ENCODE measurements at places on chromosomes 7 and 10.

DNA sequence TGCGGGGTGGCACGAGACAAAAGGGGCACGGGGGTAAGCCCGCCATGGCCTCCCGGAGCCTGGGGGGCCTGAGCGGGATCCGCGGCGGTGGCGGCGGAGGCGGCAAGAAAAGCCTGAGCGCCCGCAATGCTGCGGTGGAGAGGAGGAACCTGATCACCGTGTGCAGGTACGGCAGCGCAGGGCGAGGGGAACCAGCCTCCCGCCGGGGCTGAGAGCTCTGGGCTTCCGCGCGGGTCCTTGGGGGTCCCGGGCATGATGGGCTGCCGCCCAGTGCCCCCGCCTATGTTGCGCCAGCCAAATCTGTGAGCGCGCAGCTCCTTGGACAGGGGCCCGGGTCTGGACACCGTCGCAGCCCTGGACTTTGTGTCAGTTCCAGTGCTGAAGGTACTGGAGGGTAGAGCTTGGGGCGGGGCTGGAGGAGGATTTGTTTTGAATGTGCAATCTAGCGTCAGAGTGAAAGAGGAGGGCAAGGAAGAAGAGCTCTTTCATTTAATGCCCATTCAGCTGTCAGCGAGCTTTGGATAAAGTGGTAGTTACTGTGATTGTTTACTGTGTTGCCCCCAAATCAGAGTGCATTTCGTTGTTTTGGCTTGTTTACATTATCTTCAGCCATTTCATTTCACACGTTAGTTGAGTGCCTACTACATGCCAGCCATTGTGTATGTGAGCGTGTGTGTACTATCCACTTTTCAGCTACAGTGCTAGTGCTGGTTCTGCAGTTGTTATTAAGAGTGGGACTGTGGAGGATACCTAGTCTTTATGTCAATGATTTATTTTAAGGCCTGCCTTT, 777 bp downstream of the RUNDC3B start:
- no peak for DNase-seq

DNA sequence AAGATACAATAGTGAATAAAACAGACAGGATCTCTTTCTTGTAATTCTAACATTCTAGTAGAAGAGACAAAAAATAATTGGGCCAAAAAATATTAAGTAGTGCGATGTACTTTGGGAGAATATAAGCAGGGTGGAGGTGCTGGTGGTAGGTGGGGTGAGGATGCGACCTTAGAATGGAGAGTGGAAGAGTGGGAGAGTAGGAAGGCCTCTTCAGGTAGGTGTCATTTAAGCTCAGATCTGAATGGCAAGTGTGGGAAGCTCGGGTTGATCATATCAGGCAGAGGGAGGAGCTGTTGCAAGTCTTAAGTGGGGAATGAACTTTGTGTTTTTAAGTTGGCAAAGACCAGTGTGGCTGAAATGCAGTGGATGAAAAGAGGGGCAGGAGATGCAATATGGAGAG, 3.8 kb upstream of the IFRD1 start:
- no peak for DNase-seq

DNA sequence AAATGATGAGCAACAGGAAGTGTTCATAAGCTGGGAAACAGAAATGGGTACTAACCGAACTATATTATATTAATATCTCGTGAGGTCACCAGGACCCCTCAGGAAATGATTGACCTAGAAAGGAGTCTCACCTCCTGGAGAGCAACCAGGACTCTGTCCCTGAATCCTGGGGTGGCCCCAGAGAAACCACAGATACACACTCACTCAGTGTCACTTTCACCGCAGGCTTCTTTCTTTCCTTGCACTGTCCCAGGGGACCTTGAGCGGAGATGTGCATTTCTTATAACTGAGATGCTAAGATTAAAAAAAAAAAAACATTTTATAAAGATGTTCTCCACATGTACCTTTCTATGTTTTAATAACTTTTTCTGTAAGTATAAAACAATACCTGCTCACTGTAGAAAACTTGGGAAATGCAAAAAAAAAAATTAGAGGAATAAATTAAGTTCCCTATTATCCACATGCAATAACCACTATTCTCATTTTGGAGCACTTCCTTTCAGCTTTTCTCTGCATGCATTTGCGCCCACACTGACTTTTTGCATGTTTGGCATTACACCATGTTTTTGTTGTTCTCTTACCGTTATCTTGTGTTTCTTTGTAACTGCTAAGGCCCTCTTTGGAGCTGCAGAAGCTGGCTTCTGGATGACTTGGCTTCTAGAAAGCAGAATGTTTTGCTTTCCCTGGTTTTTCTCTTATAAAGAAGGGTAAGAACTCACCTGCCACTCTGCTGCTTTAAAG, 15.0 kb downstream of the NOD1 start:
- DNase-seq = no peak

DNA sequence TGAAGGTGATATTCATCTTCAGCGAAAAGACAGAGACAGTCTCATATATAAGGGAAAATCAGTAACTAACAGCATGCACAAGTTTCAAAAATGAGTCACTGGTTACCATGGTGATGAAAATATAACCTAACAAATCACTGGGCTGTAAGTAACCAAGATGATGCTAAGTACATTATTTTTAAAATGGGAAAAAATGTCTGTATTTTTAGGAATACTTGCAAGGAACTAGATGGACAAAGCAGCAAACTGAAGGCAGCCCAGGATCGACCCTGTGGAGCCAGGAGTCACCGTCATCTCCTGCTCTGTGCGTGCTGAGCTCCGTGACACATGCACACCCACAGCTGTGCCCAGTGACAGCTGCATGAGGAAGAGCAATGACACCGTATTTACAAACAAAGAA, 137.3 kb downstream of the ELMO1 start:
- DNase-seq = no peak

GRCh38 chr10:30589441-30589840, 40.1 kb downstream of the LYZL2 start:
- no peak for DNase-seq

DNA sequence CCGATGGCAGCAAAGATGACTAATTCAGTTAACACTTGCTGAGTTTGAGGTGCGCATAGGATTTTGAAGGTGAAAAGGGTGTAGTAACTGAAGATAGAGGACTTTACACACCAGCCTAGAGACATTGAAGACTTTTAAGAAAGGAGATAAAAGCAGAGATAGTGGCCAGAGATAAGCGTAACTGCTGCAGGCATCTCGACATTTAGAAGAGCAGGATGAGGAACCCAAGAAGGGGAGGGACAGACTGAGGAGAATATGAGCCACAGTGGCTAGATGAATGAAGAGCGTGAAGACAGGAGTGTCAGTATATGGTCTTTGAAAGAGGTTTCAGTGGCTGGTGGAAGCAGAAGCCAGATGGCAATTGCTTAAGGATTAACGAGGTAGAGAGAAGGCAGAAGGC, 71.6 kb downstream of the CELF2 start:
- no peak for DNase-seq

DNA sequence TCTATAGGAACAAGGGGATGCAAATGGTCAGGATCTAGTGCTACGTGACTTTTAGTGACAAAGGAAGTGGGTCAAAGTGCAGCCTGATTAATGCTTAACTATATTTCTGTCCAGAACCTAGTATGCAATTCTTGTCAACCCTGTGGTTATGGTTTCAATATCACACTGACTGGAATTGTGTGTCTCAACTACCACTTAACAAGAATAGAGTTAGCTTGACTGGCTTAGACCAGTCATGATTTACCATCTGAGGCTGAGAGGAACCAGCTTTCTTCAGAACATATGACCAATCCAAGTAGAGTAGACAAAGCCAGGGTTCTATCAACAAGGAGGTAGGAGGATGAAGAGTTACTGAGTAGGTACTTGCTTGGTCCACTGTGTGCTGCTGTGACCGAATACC, 54.4 kb downstream of the MYPN start:
- DNase-seq = no peak

- DNase-seq = no peak
Measured at GRCh38 chr7:29332875-29333855, 138.6 kb downstream of the CHN2 start.

GRCh38 chr7:132286836-132287235, 289.4 kb downstream of the PLXNA4 start:
- DNase-seq = no peak

DNA sequence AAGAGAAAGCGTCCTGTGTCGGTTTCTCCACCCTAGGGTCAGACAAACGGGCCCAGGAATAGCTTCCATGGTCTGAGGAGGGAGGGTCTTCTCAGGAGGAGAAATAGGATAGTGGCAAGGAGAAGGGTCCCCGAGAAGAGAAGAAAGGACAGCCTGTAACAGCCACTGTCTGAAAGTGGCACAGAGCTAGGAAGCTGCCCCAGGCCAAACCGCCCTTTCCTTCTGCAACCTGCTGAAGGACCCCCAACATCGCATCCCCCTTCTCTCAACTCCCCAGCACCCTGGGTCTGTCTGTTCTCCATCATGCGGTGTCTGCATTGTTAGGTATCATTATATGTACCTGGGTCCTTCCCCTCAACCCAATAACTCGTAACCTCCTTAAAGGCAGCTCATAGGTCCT, 47.1 kb downstream of the COL17A1 start:
- no peak for DNase-seq

GRCh38 chr10:25501912-25502311, 327.1 kb downstream of the GPR158 start:
- DNase-seq = no peak

DNA sequence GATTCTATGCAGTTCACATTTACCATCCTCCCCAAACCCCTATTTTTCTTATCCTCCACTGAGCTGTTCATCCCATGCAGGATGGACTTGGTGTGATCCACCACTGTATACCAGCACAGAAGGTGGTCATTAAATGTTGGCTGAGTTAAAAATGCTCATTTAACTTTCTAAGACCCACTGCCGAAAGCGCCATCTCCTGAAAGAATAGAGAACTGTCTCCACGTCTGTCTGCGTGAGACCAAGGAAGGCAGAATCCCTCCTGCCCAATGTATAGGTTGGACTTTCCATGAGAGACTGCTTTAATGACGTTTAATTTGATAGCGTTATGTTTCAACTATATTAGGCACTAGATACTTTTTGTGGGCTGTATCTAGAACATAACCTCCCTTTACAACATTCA, 124.3 kb downstream of the GPAM start:
- DNase-seq = no peak

DNA sequence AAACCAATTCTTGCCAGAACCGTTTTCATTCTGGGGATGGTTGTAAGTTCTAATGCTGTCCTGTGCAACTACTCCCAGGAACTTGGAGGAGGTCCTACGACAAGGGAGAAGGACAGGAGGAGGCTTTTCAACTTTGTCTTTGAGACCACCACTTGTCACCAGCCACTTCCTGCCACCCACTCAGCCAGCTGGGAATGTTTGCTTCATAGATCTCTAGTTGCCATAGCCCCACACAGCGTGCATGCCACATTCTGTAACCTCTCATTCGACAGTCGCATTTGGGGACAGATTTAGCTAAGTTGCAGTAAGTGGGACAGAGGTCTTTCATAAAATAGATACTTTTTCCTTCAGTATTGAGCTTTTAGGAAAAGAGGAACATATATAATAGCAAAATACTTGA, 78.0 kb downstream of the TAF3 start:
- no peak for DNase-seq

- DNase-seq = no peak
Measured at GRCh38 chr10:125768219-125768855, 7.3 kb downstream of the MMP21 start.

DNA sequence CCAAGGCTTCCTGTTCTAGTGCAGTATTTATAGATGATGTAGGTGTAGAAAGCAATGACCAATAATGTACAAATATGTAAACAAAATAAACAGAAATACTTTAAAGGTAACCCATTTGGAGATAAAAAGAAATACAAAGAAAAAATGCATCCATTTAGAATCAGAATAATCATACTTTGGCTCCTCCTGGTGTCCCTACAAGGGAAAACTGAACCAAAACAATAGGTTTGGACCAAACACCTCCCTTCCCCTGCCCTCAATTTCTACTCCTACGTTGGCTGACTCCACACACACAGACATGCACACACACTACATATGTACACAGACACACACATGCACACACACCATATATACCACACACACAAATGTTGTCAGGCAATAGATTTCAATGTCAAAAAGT, 36.0 kb downstream of the C10orf143 start:
- DNase-seq = no peak

- no peak for DNase-seq
Measured at GRCh38 chr10:108615576-108616320, 1307.6 kb downstream of the XPNPEP1 start.

DNA sequence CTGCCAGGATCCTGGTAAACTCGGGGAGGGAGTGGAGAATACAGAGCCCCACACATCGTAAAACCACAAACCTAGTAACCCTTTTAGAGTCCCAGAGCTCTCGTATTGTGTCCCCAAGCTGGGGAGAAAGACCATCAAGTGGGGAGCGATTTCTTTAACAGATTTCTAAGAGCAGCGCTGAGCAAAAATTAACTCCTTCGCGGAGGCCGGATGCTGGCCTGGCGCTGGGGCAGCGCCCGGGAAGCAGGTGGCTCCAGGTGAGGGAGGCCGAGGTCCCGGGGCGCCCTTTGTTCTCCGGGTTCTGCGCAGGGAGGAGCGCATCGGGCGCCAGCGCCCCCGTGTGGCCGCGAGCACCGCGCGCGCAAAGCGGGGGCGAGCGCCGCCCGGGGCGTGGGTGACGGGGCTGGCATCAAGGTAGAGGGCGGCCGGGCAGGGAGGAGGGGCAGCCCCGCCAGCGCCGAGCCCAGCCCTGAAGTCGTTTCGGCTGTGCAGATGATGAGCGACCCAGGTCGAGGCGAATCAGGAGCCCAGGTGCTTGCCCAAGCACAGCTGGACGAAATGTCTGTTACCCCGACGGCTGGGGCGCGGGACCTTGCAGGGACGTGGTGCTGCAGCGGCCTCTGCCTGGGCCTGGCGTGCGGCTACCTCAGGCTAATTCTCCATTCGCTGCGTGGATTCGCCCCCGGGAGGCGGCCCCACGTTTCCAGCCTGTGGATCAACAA, 10.4 kb upstream of the FGFR2 start:
- no peak for DNase-seq

GRCh38 chr7:66296001-66296521, 90.9 kb downstream of the TPST1 start:
- peak; percentile 52 for DNase-seq

DNA sequence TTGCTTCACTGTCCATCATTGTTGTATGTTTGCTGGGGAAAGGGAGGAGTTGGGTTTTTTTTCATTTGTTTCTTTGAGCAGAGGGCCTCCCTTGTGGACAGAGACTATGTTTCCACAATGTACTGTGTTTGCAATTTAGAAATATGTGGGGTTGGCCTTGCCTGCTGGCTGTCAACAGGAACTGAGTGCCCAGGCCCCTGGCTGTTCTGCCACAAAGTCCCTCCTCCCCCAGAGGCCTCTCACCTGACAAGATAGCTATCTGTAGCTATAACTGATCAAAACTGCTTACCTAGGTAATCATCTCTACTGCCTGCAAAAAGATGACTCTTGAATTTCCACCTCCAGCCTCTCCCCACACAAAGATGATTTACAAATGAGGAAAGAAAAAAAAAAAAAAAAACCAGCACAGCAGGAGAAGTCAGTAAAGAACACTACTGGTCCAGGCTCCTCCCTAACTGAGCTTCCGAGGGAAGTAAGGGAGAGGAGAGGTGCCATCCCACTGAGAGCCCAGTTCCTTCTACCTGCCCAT, 121.8 kb downstream of the SGMS1 start:
- no peak for DNase-seq

DNA sequence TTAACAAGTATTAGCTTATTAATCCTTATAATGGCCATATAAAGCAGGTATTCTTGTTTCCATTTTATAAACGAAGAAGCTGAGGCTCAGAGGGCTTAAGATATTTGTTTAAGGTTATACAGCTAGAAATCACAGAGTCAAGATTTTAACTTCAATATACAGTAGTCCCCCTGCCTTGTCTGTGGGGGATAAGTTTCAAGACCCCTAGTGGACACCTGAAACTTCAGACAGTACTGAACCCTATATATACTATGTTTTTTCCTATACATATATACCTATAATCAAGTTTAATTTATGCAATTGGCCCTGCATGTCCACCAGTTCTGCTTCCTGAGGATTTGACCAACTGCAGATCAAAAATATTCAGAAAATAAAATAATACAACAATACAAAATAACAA, 44.4 kb upstream of the STRIP2 start:
- no peak for DNase-seq

All from AG09309 (cell line).